ENCODE measurements at places on chromosomes 7 and 10.

- no peak for DNase-seq
Measured at GRCh38 chr10:78656417-78657162, 412.2 kb upstream of the ZMIZ1 start.

GRCh38 chr10:113932854-113933253 lies 78.4 kb downstream of the NHLRC2 start:
- no peak for DNase-seq

DNA sequence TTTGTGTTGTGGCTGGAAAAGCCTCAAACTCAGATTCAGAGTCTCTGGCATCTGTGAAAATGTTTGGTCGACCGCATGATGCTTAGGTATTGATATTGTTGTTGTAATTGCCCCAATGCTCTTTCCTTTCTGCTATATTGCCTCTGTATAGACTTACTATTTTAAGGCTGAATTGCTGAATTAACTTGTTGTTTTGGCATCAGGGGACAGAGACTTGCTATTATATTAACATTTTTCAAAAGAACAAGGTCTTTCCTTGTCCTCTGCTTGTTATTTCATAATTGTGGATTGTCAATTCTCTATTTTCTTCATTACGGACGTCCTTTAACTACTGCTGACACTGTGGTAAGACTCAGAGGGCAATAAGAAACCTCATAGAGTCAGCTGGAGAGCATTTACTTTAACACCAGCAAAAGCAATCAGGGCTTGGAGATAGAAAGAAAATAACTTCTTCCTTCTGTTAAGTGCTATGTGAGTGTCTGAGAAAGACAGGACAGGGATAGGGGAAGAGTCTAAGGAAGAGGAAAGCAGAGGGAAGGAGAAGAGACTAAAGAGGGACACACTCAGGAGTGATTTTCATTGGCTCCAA lies 17.6 kb downstream of the CPED1 start:
- no peak for DNase-seq

- no peak for DNase-seq
Measured at GRCh38 chr7:41045556-41046123, 657.2 kb downstream of the INHBA start.

GRCh38 chr7:45295222-45295621 lies 137.6 kb downstream of the RAMP3 start:
- no peak for DNase-seq

- no peak for DNase-seq
Measured at GRCh38 chr10:70745555-70745954, 39.6 kb downstream of the TBATA start.

GRCh38 chr10:123367195-123367594 lies 213.0 kb downstream of the BUB3 start:
- DNase-seq, result no peak

DNA sequence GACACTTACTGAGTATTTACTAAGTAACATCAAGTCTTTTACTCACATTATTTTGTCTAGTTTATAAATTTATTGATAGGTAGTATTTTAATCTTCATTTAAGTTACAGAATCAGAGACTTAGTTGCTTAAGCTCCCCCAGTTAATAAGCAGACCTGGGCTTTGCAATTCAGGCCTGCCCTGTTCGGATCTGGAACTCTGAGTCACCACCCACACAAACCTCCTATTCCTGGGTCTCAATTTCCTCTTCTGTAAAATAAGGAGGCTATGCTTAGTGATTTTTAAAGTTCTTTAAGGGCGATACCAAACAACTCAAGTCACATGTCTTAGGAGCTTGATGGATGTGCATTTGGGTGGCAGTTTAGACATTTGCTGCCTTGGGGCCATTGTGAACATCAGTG lies 3.5 kb upstream of the MGAM start:
- DNase-seq, result no peak

- DNase-seq, result no peak
Measured at GRCh38 chr7:75689246-75690099, 49.3 kb downstream of the HIP1 start.

DNA sequence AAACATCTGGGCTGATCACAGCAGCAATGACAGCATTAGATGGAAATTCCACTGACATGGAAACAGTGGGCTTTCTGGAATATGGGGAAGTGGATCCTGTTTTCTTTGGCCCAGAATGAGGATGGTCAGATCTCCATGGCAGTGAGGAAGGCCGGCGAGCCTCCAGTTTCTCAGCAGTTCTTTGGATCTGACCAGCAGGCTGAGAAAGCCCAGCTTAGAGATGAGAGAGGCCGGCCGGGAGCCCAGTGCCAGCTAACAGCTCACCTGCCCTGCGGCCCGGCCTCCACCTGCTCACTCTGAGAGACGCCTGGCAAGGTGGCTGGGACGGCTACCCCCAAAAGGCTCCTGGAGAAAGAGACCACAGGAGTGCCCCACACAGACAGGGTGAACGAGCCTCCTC lies 24.2 kb downstream of the GPER1 start:
- DNase-seq, result no peak

- DNase-seq, result no peak
Measured at GRCh38 chr10:129958148-129958628, 5.9 kb downstream of the EBF3 start.
